Iris pigment epithelial cell (primary cell): ENCODE measurements at places on chromosomes 7 and 10.

DNA sequence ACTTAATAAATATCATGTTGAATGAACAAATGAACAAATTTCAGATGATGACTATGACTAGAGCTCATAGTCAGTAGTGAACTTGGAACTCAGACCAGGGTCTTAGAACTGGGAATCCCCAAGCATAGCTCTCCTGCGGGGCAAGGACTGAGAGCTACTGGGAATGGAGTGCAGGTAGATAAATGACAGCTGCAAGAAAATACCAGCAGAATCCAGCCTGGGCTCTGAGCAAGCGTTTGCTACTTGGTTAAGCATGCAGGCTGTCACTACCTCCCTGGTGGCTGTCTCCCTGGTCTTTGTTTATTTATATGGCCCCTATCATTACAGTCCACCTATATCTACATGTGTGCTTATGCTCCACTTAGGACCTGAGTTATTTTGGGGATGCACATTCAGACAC, 208.4 kb downstream of the POU6F2 start:
- DNase-seq, result no peak

DNA sequence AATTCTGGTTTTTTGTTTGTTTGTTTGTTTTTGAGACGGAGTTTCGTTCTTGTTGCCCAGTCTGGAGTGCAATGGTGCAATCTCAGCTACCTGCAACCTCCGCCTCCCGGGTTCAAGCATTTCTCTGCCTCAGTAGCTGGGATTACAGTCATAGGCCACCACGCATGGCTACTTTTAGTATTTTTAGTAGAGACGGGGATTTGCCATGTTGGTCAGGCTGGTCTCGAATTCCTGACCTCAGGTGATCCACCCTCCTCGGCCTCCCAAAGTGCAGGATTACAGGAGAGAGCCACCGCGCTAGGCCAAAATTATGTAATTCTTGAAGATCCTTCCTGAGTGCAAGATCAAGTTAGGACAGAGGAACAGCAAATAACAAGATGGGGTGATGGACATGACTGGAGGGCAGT, 719 bp downstream of the ZNF33B start:
- no peak for DNase-seq

- DNase-seq, result no peak
Measured at GRCh38 chr10:23630376-23630775, 191.5 kb downstream of the OTUD1 start.

DNA sequence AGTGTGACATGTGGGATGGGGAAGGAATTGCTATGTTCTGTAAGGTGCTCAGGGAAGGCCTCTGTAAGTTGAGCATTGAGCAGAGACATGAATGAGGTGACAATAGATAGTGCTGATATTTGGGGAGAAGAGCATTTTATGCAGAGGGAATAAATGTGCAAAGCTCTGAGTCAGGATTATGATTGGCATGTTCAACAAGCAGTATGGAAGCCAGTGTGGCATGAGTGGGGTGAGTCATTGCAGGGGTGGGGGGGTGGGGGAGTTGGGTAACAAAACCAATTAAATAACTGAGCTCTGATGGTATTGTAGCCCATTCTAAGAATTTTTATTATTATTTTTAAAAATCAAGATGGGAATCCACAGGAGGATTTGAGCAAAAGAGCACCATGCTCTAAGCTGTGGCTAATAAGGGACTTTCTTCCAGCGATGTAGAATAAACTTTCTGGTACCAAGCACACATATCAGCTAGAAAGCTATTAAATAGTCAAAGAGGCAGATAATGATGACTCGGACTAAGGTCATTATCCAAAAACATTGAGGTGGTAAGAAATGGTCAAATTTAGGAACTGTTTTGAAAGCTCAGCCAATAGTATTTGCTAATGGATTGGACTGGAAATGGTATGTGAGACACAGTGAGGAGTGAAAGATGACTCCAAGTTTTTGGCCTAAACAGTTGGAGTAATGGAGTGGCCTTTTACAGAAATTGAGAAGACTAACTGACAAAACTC, 96.4 kb downstream of the PRKG1 start:
- peak; percentile 14 for DNase-seq

DNA sequence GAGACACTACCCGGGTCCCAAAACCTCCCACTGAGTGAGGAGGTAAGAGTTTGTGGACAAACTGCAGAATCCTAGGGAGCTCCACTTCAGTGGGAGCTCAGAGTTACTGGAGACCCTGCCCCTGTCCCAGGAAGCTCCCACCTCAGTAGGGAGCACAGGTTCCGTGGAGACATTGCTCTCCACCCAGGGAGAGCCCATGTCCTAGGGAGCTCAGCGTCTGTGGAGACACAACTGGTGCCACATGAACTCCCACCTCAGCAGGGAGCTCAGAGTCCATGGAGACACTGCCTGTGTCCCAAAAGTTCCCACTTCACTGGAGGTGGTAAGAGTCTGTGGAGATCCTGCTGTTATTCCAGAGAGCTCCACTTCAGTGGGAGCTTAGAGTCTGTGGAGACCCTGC, 6.3 kb downstream of the MYO1G start:
- no peak for DNase-seq
